Right cardiac atrium (tissue), 5 donors: ENCODE measurements at places on chromosomes 4 and X.

DNA sequence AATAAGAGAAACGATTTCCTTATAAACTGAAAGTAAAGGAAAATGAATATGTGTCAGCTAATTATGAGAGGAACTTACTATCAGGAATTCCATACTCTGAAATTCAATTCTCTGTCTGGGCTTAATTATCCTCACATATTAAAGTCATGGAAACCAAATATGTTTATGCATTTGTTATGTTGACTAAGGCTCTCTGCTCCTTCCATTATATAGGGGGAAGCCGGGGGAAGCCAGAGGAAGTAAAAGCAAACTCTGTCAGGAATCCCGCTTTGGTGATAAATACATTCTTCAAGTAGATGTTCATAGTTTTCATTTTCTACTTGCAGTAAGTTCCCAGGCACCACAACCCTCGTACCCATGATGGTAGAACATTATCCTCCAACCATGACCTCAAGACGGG is 142.8 kb upstream of the VCX2 start:
- DNase-seq = no peak

GRCh38 chrX:116239944-116240840 is 69.6 kb downstream of the AGTR2 start:
- DNase-seq = no peak

DNA sequence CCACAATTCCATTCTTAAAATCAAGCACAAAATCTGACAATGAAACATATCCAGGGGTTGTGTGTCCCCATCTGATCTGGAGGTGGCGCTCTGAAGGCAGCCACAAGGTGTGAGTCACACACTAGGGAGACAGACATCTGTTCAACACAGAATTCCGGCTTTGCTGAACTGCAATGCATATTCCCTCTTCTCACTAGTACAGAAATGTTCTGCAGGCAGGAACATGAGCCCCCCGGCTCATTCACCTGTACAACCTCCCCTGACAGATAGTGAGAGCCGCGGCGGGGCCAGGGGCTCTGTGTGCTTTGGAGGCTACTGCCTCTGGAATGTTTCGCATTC is 41.9 kb downstream of the WDR1 start:
- no peak for DNase-seq

- no peak for DNase-seq
These were observed at the start of gene CXCL10 for GRCh38 chr4:76023389-76023788. TSS of gene CXCL10 (minus strand) at chr4:76023497. CDS start at chr4:76023431, 66 bp downstream.

DNA sequence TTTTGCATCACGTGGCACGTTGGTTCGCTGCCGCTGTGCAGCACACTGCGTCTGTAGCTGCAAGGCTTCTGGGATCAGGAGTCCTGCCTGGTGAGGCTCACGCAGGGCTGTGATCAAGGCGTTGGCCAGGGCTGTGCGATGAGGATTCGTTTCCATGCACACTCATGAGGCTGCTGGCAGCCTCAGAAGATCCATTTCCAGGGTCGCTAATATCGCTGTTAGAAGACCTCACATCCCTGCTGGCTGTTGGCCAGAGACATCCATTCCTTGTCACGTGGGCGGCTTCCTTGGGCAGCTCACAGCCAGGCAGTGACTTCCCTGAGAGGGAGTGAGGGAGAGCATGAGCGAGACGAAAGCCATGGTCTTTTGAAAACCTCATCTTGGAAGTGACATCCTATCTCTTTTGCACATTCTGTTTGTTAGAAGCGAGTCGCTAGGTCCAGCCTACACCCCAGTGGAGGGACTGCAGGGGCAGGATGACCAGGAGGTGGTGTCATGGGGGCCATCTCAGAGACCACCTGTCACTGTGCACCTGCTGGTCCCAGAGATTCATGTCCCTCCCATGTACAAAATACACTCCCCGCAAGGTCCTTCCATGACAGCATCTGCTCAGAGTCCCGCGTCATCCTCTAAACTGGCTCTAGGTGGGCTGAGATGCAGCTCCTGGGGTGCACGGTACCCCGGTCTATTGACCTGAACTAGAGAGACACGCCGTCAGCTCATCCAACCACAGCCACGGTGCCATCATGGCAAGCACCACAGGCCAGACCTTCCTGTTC is 12.2 kb downstream of the RGS12 start:
- peak; percentile 80 for DNase-seq

DNA sequence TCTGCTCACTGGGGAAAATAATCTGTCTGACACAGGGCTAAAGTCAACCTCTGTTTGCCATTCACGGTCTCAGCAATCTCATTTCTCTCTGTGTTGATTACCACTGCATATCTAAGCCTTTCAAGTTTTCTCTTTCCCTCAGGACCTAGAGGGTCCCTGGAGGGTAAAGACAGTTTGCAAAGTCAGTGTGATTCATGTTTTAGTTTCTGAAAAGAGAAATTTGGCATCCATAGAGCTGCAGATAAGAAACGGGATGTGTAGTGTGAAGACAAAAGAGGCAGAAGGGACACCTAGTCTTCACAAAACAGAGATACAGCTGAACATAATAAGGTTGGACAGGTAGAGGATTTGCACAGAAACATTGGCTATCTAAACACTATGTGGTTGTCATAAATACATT is 34.5 kb upstream of the KDR start:
- no peak for DNase-seq

- no peak for DNase-seq
These were observed 320.9 kb downstream of the STK32B start for GRCh38 chr4:5372198-5372597.

DNA sequence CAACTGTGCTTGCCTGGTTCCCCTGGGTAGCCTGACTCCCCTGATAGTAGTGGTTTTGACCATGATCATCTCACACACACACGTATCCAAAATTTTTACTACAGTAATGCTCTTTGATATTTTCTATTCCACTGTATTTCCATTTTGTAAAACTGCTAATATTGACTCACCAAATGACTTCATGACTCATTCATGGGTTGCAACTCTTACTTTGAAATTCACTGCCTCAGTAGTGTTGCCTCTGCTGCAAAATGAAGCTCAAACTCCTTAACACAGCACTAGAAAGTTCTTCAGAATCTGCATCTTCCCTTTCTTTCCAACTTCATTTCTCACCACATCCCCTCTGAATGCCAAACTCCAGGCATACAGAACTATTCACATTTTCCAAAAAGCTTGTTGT is 20.3 kb downstream of the QRFPR start:
- no peak for DNase-seq

- DNase-seq = no peak
These were observed 4.0 kb downstream of the GABRA2 start for GRCh38 chr4:46385946-46386345.

DNA sequence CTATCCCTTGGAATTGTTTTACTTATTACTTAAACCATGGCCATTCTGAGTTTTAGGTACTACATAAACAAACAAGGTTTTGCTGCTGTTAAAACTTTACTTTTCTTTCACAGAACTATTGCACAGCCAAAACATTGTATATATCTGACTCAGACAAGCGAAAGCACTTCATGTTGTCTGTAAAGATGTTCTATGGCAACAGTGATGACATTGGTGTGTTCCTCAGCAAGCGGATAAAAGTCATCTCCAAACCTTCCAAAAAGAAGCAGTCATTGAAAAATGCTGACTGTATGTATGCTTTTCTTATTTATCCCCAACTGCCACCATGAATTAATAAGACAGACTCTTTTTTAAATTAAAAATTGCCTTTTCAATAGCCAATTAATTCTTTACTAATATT is 69.8 kb downstream of the CCKAR start:
- no peak for DNase-seq

GRCh38 chr4:38178392-38178995 is 218.3 kb downstream of the PTTG2 start:
- no peak for DNase-seq

GRCh38 chrX:281166-281999 is at the start of gene PLCXD1:
TSS of gene PLCXD1 (plus strand) at chrX:281381. CDS start at chrX:284188, 2,807 bp downstream.
- DNase-seq = peak; percentile 70

- DNase-seq = no peak
These were observed 15.6 kb downstream of the RASL11B start for GRCh38 chr4:52877694-52878093.

DNA sequence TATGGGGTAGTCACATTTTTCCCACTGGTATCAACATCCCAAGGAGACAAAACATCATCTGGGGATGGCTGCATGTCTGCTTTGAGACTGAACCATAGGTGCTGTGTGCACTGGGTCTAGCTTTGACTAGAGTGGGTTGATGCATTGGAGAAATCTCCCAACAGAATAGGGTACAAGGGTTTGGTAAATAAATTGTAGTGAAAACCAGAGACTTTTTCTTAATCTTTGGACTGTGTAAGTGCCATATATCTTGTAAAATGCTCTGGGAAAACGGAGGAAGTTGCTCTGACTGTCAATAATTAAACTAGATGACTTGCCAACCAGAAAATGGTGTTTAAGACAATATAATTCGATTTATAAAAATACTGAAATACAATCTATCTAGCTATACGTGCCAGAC is 1064.0 kb upstream of the SLIT2 start:
- DNase-seq = no peak

DNA sequence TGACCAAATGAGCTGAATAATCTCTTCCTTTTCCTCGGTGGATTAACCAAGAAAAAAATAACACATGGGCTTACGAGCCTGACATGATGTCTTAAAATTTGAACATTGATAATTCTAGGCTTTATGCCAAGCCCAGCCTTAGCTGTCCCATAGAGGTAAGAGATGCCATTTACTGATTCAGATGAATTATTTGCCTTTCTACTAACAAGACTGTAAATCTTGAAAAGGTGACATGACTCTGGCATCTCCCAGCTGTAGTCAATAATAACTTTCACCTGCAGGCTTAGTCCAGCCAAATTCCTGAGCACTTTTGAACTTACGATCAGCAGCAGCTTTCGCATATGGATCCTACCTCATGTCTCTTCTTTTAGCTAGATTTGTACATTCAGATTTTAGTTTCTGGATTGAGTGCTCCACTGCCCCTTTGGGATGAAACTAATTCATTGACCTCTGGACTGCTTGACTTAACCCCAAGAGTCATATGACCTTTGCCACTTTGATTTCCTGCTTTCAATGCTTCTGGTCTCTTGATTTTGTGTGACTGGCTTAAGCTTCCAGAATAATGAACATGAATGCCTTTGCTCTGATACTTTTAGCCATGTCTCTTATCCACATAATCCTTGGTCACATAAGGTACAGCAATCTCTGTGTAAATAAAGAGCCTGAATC is 876.4 kb upstream of the SLIT2 start:
- DNase-seq = no peak

DNA sequence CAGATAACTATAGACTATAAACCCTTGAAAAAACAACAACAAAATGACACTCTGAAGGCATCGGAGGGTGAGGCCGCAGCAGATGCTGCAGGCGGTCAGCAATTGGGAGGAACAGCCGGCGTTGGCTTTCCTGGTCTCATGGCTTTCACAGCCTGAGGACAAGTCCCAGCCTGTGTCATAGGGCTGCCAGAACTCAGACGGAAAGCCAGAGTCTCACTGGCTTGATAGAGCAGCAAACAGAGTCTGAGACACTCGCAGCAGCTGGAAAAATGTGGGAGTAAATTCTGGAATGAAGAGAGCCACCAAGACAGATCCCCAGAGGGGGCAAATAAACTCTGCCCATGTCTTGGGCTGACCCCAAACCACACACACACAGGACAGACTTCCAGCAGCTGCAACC is 86.3 kb downstream of the PPP2R2C start:
- peak; percentile 62 for DNase-seq

DNA sequence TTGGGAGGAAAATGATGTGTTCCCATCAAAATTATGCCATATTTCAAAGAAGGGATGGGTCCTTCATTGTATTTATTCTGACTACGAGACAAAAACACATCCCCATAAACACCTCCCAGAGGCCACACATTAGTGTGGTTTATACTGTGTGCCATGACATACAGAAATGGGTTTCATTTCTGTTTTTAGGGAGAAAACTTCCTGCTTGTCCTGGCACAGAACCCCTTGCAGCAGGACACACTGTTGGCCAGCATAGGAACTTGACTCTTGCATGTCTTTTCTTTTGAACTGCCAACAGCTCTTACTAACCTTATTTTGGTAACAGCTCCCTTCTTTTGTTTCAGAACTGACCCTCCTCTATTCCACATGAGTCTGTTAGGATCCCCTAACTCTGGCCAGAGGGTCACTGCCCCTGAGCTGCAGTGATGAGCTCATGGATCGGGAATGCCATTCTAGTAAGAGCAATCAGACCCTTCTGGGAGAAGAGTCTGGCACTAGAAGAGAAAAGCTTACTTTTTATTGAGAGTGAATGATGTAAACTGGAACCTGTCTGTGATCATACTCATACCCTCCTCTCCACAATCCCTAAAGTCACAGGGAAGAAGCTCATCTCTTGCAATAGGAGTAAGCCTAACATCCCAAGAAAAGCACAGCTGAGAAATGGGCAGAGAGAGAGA is 86.4 kb downstream of the SMIM20 start:
- DNase-seq = no peak

DNA sequence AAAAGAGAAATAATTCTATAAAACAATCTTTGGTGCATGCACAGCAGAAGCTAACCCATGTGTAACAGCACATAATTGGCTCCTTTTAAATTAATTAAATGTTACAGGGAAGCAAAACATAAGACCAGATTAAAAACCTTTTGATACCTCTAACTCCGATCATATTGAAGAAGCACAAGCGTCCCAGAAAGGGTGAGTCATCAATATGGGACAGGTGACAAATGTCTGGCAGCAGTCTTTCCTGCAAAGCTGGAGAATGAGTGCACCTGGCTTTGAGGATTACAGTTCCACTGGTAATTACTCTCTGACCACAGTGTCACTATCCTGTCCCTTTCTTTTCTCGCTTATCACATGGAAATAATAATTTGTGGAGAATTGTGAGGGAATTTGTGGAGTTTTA is 94.6 kb downstream of the FAM9B start:
- no peak for DNase-seq

- DNase-seq = no peak
These were observed 12.9 kb downstream of the DCK start for GRCh38 chr4:71006203-71006907.

DNA sequence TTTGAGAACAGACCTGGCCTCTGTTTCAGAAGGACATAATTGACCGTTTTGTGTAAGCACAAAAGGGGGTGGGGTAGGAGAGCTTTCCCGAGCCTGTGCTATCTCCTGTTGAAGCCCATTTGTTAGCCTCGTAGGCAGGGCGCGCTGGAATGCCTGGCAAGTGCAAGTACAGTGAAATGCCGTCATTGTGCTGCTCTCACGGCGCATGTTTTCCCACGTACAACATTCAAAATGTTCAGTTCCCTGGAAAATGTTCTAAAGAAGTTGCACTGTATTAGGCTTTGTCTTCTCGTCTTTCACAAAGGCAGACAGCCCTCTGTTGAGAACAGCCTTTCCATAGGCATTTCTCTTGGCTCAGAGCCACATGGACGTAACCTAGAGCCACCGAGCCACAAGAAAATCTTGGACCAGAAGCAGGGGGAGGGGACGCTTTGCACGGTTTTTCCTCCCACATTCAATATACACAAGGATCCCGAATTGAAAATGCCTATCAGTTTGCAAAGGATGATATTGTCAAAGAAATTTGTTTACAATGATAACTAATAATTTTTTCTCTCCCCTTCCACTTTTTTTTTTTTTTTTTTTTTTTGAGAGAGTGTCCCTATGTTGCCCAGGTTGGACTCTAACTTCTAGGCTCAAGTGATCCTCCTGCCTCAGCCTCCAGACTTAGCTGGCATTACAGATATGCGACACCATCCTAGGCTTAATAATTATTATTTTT is 54.6 kb upstream of the RAPGEF2 start:
- DNase-seq = peak; percentile 84
